ENCODE measurements at places on chromosomes 16 and 17.

DNA sequence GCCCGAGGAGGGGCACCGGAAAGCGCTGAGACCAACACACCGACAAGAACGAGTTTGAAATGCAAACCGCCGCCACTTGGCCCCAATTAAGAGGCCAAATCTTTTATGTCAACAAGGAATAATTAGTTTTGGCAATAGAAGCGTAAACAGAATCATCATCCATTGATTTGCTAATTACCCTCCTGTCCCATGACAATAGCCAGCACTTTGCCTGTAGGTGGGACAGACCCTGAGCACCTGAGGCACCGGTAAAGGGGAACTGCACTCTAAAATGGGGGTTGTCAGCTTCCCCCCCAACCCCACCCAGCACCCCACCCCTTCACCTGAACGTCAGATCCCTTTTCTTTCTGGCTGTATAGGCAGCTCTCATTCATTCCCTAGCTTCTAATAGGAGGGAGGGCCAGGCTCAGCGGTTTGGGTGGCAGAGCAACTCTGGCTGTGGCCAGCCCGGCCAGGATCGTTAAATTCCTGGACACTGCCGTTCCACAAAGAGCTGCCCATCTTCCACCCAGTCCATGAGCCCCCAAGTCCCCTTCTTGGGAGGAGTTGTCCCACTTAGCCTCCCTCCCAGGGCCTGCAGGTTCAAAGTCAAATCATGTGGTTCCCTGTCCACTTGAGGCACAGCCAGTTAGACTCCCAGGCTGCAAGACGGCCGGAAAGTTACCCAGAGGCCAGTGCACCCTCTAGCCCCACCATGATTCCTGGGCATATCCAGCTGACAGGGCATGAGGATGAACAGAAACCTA lies 45.8 kb downstream of the WNT3 start:
- DNase-seq, result no peak

GRCh38 chr17:47315451-47316266 lies 8.1 kb upstream of the EFCAB13 start:
- no peak for DNase-seq

GRCh38 chr17:82825540-82826124 lies 14.2 kb downstream of the ZNF750 start:
- no peak for DNase-seq

GRCh38 chr16:27650073-27650701 lies 100.2 kb downstream of the KATNIP start:
- DNase-seq, result no peak

DNA sequence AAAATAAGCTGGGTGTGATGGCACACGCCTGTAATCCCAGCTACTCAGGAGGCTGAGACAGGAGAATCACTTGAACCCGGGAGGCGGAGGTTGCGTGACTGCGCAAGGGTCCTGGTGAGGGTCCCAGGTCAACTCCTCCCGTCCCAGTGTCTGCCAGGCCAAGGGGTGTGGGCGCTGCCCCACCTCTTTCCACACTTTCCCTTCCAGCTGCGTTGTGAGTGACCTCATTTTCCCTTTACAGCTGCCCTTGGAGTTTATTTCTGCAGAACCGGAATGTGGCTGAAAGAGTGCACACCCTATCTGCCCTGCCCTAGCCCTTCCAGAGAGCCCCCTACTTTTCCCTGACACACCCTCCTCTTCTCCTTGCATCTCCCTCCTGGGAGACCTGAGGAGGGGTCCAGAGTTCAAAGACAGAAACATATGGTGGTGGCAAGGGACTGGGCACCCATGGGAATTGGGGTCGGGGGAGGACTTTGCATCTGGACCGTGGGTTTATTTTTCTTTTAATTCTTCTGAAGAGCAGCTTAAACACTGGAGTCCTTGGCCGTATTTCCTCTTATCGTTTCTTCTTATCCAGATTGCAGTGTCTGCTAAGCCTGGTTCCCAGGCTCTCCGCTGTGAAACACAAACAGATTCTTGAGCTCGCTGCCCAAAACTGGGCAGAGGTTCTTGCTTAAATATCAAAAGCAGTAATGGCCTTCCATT lies 20.9 kb downstream of the MRC2 start:
- no peak for DNase-seq

DNA sequence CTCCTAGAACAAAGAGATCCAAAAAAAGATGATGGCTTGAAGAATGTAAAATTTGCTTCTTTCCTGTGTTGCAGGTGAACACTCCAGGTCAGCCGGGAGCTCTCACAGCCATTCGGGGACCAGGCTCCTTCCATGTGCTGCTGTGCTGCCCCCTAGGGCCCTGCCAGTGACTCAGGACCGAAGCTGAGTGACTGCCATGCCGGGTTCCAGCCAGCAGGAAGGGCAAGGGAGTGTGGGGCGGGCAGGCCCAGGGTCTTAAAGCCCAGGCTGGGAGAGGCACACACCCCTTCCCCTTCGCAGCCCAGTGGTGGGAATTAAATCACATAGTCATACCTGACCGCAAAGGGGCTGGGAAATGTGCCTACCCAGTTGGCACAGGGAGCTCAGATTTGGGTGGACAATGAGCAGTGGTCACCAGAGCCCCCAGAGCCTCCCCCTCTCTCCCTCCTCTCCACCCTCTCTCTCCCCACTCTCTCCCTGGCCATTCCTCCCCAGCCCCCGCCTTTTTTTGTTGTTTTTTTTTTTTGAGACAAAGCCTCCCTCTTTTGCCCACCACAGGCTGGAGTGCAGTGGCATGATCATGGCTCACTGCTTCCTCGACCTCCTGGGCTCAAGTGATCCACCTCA lies 11.5 kb downstream of the EPOP start:
- no peak for DNase-seq

GRCh38 chr17:40500190-40500589 lies 1.2 kb downstream of the TNS4 start:
- no peak for DNase-seq

GRCh38 chr17:79800325-79801155 lies 3.7 kb upstream of the CBX8 start:
- DNase-seq, result no peak

GRCh38 chr16:71352963-71353460 lies 5.5 kb upstream of the CALB2 start:
- no peak for DNase-seq

GRCh38 chr16:29876594-29877249 lies 13.7 kb upstream of the CDIPT start:
- no peak for DNase-seq

DNA sequence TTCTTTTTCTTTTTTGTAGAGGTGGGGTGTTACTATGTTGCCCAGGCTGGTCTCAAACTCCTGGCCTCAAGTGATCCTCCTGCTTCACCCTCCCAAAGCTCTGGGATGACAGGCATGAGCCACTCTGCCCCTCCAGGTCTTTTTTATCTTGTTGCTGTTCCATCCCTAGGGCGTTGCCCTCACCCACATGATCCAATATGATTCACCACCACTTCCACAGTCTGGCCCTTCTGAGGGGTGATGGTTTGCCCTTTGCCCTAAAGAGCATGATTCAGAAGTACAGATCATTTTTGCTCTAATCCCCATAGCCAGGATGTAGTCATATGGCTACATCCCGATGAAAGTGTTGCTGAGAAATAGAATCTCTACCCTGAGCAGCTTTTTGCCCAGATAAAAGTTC lies 18.8 kb downstream of the STX4 start:
- DNase-seq, result no peak

DNA sequence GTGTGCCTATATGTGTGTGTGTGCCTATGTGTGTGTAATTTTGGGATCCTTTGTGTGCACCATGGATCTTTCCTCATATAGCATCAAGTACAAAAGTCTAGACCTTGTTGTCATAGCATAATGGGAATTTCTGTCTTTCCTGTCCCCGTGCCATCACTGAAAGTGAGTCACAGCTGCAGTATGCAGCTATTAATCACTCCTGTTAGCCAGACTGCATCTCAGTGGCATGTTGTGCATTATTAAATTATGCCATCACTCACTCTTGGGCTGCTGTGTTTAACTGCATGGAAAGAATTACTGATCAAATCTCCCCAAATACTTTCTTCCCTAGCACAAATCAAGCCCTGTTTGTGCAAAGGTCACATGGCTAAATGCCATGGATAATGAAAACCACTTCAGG lies 92.4 kb downstream of the CBLN1 start:
- DNase-seq, result no peak

DNA sequence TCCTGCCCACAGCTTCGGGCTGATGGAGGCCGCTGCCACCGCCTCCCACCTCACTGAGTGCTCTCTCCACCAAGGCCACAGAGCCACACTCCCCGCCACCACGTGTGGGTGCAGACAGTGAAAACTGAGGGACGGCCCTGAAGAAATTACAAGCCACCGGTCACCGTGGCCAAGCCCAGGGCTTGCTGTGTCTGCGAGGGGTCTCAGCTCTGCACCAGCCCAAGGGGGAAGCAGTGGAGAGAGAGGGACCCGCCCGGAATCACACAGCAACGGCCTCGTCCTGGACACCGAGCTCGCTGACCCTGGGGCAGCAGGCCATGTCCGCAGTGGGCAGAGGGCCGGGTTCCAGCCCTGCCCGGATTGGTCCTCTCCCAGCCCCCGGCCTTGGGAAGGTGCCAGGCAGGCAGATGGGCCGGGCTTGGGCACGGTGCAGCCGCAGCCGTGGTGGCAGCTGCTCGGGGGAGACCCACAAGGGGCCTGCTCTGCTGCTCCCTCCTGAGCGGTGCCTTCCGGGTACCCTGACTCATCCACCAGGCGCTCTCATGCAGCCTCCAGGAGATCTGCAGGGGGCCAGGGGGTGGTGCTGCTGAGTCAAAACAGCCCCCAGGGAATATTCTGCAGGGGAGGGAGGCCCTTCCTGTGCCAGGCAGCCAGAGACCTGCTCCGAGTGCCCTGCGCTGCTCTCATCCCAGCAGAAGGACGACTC lies 52.0 kb downstream of the CBFA2T3 start:
- no peak for DNase-seq

DNA sequence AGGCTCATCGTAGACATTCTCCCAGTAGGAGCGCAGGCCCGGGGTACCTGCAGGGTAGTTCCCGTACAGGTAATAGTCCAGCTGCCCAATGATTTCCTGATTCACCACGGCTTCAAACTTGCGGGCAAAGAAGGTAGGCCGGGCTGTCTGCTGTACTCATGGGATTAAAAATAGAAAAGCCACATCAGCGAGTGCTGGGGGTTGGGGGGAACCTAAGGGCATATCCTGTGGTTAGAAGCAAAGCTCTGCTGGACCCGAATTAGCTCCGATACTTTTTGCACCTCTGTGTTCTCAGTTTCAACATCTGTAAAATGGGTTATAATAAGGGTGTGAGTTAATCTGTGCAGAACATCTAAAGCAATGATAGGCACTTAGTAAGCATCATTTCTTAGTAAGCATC lies 336.2 kb downstream of the XYLT1 start:
- no peak for DNase-seq

- DNase-seq, result no peak
These were observed 346.6 kb downstream of the PMP22 start for GRCh38 chr17:14918540-14918939.

DNA sequence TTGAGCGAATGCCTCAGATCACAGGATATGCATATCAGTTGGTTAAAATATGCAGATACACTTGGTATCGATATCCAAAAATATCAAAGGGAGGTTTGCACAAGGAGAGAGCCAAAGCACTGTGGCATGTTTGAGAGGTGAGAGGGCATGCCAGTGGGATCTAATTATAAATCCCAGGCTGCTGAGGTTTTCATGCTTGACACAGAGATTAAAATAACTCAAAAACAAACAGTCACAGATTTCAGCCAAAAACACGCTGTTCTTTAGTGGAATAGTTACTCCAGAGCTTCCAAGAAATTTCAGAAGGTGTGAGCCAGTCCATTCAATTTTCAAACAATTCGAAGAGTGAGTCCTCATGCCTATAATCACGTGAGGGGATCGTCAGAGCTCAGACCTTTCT lies 477.9 kb downstream of the SOX9 start:
- DNase-seq, result no peak

DNA sequence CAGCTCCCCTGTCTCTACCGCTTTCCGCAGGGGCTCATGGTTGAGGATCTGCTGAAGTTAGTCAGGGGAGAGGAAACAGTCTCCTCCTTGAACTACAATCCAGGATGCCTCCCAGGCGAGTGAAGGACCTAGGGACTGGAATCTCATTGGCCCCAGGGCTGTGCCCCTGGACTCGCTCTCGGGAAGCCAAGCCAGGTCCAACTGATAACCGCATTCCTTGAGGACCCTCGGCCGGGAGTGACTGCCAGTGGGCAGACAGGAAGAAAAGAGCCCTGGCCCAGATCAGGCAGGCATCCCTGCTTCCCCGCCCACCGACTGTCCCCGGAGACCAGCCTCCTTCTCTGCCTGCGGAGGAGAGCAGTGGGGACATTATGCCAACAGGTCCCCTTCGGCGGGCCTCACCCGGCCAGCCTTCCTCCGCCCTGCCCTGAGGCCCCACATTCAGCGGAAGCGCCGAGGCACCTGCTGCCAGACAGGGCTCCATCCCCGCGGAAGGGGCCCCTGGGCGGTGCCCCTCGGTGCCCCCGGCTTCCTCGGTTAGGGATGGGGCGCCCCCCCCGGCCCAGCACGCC lies 776 bp downstream of the LRRC75A start:
- DNase-seq, result no peak

DNA sequence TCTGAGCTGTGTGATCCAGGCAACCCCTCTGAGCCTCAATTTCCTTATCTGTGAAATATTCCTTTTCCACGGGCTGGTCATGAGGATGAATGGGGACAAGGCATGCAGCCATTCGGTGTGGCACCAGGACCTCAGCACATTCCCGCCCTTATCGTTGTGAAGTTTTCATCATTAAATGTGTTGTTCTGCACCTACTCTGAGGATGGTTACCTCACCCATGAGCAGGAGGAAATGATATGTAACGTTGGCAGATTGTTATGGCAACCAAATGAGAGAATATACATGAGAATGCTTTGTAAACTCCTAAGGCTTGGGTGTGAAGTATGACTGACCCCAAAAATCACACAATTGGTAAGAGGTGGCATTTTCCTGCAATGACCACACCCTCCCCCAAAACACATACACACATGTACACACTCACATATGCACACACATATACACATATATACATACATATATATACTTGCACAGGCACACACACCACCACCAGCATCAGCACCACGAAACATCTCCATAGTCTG lies 39.5 kb downstream of the SMARCE1 start:
- no peak for DNase-seq

DNA sequence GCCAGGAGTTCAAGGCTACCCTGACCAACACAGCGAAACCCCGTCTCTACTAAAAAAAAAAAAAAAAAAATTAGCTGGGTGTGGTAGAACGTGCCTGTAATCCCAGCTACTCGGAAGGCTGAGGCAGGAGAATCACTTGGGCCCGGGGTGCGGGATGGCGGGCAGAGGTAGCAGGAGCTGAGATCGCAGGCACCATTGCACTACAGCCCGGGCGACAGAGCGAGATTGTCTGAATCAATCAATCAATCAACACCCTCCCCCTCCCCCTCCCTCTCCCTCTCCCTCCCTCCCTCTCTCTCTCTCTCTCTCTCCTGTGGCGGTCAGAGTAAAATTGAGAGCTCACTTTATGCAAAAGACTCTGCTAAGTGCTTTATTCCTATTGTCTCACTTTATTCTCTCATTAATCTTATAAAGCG lies 1.2 kb downstream of the HSDL1 start:
- no peak for DNase-seq

GRCh38 chr16:17590711-17591654 lies 120.2 kb upstream of the XYLT1 start:
- DNase-seq, result peak; percentile 5

GRCh38 chr17:74297941-74298340 lies 23.9 kb downstream of the DNAI2 start:
- no peak for DNase-seq

GRCh38 chr16:12113523-12114345 lies 137.2 kb downstream of the SNX29 start:
- no peak for DNase-seq

Measured in activated T-cell treated with anti-CD3 and anti-CD28 coated beads for 4 hours (primary cell).